ENCODE measurements at places on chromosomes 12 and 14.
A peak's percentile ranks its signal among the peaks of the same experiment; 100 is the strongest.

DNA sequence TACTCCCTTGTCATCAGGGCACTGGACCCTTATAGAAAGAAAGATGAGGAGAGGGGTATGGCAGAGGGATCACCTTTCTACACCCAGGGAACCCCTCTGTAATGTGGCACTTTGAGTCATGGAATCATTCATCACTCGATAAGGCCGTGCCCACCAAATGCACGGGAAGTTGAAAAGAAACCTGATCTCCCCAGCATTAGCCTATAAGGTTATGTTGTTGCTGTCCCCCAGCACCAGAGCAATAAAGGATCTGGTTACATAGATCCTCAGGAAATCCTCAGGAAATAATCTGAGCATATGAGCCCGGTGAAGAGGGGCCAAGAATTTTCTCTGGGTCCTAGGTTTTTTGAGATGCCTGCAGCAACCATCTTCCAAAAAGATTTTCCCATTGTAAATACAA, 148.8 kb upstream of the CRY1 start:
- no peak for DNase-seq

DNA sequence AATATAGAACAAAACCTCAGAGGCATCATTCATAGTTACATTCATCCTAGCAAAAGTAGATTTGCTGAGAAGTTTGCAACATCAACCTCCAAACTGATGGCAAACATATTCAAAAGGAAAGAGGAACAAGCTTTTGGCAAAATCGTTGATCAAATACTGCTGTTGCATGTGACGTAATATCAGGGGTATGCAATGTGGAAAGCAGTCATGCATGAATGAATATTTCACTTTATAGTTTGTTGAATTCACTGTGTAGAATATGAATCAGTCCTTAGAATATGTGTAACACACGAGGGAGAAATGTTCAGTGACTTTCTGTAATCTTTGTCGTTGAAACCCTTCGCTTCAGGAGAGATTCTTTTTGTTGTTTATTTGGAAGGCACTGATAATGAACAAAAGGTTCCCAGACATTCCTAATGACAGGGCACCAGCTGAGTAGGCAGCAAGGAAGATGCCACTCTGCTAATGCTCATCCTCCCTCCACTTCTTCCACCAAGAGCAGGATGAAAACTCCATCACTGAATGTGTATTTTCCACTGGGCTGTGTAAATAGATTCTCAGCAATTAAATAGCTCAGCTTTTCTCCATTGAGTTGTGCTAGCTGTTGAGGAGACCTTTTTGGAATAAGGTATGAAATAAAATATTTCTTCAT, 126.1 kb downstream of the PELI2 start:
- DNase-seq, result no peak

GRCh38 chr12:38555620-38556591, 239.3 kb downstream of the ALG10B start:
- no peak for DNase-seq

GRCh38 chr14:95523051-95523814, 6.8 kb upstream of the SYNE3 start:
- peak; percentile 75 for DNase-seq

- DNase-seq, result no peak
These were observed 307.1 kb upstream of the RGS6 start for GRCh38 chr14:71625175-71625574.

DNA sequence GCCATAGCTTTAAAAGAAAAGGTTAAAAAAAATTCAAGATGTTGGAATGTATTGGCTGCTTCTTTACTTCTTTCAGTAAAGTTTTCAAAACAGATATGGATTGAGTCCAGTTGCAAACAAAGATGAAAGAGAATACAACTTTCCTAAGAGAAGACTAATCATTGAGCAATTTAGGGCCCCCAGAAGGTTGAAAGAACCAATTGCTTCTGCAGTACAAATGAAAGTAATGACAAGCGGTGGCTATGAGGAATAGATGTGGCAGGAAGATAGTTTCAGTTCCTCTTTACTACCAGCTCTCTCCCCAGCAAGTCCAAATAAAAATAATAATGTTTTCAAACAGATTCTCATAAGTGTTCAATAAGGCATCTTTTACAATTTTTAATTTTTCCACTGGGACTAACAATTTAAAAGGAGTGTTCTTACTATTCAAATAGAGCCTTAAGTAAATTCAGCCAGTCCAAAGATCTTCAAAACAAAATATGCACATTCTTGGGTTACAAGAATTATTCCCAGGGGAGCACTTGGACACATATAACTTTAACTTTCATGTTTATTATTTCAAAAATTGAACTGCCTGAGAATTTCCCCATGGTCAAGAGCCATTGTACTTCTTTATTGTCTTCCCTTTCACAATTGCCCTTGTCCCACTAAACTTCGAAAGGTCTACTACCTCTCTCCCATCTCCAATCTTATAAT, 62.3 kb upstream of the PPP1R12A start:
- DNase-seq, result no peak

DNA sequence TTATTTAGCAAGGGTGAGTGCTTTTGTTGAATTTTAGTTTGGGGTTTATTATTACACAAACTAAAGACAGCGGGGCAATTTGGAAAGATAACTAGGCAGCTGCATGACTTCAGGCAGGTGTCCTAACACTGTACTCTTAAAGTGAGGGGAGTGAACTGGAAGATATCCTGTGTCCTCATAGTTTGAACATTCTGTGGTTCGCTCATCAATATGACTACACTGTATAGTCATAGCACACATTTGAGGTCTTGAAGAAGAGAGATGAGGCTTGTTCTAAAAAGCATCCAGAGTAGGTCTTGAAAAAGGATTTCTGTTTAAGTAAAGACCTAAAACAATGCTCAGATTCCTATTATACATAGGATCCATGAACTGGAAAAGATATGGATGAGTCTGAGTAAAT, 1.7 kb upstream of the MAP3K9 start:
- no peak for DNase-seq

- DNase-seq, result no peak
These were observed 411.4 kb upstream of the SOX5 start for GRCh38 chr12:24360907-24361306.

DNA sequence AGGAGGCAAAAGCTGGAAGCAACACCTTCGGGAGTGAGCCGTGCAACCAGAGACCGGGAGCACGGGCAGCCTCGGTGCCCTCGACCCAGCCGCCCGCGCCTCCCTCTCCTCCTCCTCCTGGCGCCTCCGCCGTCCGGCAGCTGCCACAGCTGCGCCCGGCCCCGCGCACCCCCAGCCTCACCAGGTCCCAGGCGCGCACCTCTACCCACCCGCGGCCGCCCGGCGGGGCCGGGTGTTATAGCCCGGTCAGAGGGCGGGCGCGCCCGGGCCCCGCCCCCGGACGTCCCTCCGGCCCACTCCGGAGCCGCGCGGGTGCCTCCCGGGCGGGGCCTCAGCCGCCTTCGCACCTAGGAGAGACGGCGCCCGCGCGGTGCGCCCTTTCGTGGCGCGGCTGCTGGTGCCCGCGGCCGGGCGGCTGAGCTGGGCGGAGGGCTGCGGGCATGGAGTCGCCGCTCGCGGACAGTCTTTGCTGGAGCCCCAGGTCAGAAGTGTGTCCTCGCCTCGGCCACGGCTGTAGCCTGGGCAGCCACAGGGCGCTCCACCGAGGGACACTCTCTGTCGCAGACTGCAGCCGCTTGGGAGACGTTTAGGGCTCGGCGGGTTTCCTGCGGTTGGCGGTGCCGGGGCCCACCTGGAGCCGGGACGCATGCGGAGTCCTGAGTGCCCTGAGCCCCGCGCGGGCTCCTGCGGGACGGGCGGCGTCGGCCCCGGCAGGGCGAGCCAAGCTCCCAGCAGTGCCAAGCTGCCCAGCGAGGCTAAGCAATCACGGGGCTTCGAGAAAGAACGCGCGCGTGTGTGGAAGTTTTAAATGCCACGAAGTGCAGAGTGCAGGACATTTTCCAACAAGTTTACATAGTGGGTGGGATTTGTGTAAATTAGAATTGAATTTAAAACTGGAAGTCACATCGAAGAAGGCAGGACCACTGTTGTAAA, at the start of gene CPM:
Gene CPM (minus strand): TSS at position 211 of the 933 bp plus-strand sequence. CDS start 334 bp downstream, outside the sequence.
- DNase-seq, result peak; percentile 87

GRCh38 chr14:32571995-32572866, 243.1 kb downstream of the AKAP6 start:
- no peak for DNase-seq

- no peak for DNase-seq
These were observed 125.9 kb downstream of the PAPOLA start for GRCh38 chr14:96627811-96628775.

- DNase-seq, result no peak
These were observed 159.5 kb downstream of the BRMS1L start for GRCh38 chr14:35985474-35986218.

DNA sequence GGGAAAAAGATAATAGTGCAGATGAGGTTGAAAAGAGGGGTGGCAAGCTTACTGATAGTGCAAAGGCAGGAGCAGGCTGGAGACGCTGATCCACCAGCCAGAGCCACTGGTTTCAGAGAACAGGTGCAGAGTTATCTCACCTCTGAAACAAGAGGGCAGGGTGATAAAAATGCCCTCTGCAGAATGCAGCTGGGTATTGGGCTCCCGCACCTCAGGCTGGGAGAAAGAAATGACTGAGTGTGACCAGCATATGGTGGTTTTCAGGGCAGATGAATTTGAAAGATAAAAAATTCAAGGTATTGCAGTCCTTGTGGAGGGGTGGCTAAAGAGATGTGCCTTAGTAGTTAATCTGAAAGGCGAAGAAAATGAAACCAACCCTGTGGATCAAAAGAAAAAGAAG, 2.9 kb upstream of the TMEM30B start:
- DNase-seq, result no peak

GRCh38 chr12:110638796-110639195, 24.9 kb downstream of the TCTN1 start:
- DNase-seq, result no peak

DNA sequence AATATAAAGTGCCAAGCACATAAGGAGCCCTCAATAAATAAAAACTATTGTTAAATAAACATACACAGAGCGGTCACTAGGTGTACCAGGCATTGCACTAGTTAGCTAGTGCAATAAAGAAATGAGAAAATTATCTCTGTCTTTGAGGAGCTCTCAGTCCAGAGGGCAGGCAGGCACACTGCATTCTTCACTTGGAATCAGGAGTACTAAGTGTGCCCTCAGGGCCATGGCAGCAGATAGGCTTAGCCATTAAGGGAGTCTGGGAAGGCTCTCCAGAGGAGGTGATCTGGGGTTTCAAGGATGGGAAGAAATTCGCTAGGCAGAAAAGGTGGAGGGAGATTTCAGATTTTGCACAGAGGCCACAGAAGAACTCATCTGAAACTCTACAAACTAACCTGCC, 9.1 kb downstream of the ABCD4 start:
- no peak for DNase-seq

GRCh38 chr14:105203057-105203531, 22.0 kb upstream of the NUDT14 start:
- peak; percentile 78 for DNase-seq

GRCh38 chr14:91957876-91958313, 10.4 kb upstream of the FBLN5 start:
- DNase-seq, result no peak
